ENCODE measurements at places on chromosomes 1 and 21.

DNA sequence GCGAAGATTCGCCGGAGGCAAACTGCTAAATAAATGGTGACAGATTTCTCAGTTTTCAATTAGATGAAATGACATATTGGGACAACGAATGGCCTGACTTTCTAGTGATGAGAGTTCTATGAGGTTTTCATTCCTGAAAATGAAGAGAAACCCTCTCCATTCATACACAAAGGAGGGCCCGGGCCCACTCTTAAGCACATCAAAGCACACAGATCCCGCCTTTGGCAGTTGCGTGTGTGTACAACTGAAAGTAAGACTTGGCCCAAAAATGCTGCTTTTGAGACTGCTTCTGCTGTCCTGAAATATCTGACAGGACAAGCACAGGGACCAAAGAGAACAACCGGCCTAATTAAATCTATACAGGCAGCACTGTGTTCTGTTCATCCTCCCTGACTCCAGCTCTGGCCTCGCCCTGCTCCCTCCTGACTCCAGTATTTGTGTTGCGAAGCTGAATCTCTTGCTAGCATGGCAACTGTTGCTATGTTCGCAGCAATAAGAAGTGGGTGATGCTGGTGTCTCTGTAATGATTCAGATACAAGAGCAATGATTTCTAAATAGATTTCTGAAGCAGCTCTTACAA, 7.4 kb downstream of the LRRC53 start:
- DNase-seq = no peak

- DNase-seq = peak; percentile 20
Measured at GRCh38 chr1:31485166-31485565, 72.2 kb downstream of the SERINC2 start.

- DNase-seq = no peak
Measured at GRCh38 chr1:170360601-170361000, 171.4 kb upstream of the GORAB start.

- no peak for DNase-seq
Measured at GRCh38 chr1:153978274-153978909, 918 bp upstream of the JTB start.

- no peak for DNase-seq
Measured at GRCh38 chr1:101174722-101175121, 62.1 kb upstream of the S1PR1 start.

- no peak for DNase-seq
Measured at GRCh38 chr1:157944663-157945280, 48.7 kb upstream of the KIRREL1 start.

GRCh38 chr1:112762541-112763500, 47.7 kb upstream of the PPM1J start:
- DNase-seq = no peak

DNA sequence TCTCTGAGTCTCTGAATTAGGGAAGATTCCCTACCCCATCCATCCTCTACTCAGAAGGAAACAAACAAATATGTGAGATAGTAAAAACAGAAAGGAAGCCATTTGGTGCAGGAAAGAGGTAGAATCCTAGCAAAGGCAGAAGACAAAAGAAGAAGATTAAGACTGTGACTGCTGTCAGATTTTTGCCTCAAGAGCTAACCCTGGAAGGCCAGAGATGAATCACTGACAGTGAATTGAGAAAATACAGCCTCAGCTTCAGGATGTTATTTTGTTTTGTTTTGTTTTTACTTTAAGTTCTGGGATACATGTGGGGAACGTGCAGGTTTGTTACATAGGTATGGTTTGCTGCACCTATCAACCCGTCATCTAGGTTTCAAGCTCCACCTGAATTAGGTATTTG, 31.7 kb downstream of the DSTYK start:
- no peak for DNase-seq

DNA sequence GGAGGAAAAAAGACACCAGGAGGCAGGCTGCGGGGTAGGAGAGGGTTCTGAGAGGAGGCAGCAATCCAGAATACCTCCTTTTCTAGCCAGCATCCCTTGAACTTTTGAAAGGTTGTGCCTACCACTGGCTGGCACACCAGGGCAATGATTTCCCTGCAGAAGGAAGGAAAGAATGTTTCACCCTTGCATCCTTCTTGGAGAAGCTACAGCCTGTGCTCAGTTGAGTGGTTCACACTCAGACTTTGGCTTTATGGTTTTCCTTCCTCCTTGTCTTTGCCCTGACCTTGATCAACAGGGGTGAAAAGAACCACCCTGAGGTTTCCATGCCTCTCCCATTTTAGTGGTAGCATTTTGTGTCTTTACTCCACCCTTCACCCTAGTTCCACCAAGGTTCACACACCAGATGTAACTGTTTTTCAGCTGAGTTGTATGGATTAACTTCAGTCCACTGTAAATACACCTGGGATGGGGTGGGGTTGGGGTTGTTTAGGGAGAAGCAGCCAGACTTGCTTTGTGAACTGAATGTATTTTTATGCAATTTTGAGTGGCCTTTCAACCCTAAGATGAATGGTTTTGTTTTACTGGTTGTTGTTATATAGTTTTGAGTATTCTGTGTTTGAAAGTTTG, 122.3 kb downstream of the SYT2 start:
- DNase-seq = no peak

DNA sequence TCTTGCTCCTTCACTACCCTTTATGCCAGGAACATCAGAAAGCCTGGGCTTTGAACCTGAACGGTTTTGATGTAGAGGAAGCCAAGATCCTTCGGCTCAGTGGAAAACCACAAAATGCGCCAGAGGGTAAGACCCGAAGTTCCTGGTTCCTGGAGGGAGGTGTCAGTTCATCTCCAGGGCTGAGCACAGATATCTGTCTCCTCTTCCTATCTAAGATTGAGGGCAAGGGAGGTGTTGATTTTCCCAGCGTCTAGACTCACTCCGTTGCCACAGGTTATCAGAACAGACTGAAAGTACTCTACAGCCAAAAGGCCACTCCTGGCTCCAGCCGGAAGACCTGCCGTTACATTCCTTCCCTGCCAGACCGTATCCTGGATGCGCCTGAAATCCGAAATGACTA, 915 bp downstream of the CDC20 start:
- DNase-seq = no peak

- DNase-seq = no peak
Measured at GRCh38 chr1:52567943-52568342, 15.1 kb upstream of the TUT4 start.

DNA sequence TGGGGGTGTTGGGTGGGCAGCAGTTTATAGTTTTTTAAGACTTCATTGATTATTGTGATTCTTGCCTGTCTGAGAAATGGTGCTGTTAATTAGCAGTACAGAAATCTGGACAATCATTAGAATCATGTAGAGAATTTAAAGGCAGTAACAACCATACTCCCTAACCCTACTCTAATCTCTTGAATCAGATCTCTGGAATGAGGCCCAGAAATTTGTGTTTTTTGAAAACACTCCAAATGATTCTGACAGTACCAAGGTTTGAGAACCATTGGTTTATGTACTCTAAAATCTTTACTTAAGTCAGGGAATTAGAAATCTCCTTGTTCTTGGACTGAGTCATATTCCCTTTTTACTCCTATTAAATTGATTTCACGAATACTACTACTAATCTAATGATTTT, 24.0 kb downstream of the FNBP1L start:
- DNase-seq = peak; percentile 12

DNA sequence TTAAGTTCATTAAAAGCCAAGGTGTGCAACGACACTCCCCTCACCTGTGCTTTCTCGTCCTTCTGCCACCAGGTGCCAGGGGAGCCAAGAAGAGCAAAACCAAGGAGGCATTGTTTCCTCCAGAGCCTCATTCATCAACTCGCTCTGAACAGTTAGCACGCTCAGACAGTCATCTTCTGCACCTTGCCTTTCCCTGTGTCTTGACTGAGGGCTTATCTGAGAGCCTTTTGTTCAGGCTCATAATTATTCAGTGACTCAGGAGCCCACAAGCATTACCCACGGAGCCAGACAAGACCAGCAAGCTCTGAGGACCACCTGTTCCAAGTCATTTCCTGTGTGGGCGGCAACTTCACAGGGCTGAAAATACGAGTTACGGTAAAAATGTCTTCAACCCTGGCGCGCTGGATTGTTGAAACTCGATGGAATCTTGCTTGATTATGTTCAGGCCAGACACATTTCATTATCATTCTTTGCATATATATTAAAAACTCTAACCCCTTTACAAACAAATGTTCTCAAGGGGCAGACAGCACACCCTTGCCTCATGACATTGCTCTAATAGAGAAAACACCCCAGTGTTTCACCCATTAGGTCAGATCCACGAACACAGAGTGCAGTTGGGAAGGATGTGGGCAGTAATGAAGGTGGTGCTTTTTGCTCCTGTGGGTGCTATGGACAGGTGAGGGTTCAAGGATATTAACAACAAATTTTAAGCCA, 89.7 kb upstream of the RUNX1 start:
- DNase-seq = no peak

- DNase-seq = no peak
Measured at GRCh38 chr1:244917073-244917670, 52.8 kb upstream of the HNRNPU start.

- DNase-seq = no peak
Measured at GRCh38 chr1:234780531-234781162, 170.7 kb upstream of the IRF2BP2 start.

- DNase-seq = no peak
Measured at GRCh38 chr1:6328091-6328490, 65.5 kb downstream of the ACOT7 start.

GRCh38 chr1:201397675-201398074, 1.4 kb downstream of the LAD1 start:
- DNase-seq = no peak

DNA sequence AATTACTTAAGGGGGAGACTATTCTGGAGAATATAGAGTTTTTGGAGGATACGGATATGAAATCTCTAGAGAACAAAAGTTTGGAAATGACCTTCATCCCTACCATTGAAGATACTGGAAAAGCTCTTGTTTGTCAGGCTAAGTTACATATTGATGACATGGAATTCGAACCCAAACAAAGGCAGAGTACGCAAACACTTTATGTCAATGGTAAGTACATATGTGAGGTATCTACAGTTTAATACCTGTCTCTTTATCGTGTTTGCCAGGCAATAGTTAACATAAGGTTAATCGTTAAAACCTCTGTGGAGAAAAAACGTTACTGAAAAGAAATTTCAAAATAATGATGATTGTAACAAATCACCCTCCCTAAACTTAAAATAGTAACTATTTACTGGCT, 11.8 kb downstream of the VCAM1 start:
- DNase-seq = no peak

GRCh38 chr1:152932170-152932811, 14.7 kb upstream of the SPRR5 start:
- DNase-seq = no peak

- DNase-seq = no peak
Measured at GRCh38 chr1:6870086-6870485, 84.8 kb downstream of the CAMTA1 start.

DNA sequence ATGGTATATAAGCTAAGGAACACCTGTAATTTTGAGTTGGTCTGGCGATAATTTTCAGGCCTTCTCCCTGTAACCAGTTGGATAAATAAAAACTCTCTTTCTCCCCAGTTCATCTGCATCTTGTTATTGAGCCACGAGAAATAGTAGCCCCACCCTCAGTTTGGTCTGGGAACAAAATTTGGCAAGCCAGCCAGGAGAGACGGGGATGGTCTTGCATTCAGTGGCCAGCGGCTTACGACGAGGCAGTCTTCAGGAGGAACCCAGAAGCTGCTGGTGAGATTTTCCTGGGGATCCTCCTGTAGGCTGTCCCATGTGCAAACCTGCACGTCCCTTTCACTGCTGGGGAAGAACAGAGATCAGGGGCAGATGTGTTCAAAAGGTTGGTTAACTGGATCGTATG, 174.6 kb downstream of the PLA2G4A start:
- no peak for DNase-seq

DNA sequence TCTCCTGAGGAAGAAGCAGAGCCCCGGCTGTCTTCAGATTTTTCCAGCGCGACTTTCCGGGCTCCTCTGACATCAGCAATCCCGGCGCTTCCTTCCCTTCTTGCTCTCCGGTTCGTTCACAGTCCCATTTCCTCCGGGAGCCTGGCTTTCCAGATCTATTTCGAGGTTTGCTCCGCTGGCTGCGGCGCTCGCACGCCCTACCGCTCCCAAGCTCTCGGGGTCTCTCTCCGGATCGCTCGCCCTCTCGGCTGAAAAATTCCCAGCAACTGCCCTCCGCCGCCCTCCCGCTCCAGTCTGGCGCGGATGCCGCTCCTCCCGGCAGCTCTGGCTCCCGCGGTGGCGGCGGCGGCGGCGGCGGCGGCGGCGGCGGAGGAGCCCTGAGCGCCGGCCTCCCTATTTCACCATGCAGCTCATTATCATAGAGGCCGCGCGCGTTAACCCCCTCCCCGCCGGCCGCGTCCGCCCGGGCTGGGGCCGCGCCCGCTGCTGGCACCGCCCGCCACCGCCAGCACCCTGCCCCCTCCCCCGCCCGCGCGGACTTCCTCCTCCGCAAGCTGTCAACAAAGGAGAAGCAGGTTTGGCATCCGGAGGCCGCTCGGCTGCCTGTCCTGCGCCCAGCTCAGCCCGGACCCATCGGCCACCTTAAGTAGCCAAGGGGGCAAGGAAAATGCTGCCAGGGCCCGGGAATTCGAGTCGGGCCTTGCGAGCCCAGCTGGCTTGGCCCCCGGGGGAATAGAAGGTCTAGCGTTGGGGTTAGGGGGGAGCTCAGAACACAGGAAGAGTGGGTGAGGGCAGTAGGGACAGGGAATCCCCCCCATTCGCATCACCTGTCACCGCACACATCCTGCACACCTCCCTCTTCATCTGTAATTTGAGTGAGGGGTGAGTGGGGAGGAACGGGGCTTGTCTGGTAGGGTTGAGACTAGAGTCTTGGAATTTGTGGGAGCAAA, at the start of gene PLXNA2:
Gene PLXNA2, minus strand, starts transcription at position 418 of the 950 bp plus-strand sequence. CDS start 26,462 bp downstream, outside the sequence.
- no peak for DNase-seq

- DNase-seq = no peak
Measured at GRCh38 chr1:184118046-184118445, 66.5 kb downstream of the TSEN15 start.

DNA sequence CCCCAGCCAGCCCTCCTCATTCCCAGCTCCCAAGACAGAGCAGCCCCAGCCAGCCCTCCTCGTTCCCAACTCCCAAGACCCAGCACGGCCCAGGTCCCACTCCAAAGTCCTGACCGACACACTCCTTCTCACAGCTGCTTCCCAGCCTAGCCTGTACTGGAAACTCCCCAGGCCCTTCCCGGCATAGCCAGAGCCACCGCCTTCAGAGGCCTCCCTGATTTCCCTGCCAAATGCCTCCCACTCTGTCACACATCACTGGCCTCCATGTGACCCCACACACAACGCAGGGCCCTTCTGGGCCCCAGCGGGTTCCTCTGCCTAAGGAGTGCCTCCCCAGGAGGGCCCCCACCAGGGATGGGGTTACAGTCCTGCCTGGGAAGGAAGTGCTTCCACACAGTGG, 2.8 kb downstream of the UBE2J2 start:
- DNase-seq = no peak

- no peak for DNase-seq
Measured at GRCh38 chr21:43803558-43804300, 14.4 kb downstream of the RRP1 start.

DNA sequence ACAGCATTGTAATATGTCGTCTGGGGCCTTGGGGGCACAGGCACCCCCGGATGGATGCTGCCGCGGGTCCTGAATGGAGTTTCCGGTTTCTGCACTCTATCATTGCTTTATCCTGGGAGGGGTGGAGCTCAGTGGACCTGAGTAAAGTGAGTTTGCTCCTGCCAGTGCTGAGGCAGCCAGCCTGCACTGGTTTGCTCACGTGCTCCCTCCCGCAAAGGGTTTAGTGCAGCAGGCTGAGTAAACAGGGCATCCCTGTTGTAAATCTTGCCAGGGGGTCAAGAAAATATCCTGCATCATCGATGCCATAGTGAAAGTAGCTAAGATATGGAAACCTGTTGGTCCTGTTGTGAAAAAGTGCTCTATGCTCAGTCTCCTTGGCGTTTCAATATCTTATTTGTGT, 85.6 kb upstream of the BRINP3 start:
- DNase-seq = no peak

GRCh38 chr1:74681449-74681848, 7.9 kb upstream of the ERICH3 start:
- no peak for DNase-seq
